ENCODE measurements at places on chromosomes 3 and 15.

DNA sequence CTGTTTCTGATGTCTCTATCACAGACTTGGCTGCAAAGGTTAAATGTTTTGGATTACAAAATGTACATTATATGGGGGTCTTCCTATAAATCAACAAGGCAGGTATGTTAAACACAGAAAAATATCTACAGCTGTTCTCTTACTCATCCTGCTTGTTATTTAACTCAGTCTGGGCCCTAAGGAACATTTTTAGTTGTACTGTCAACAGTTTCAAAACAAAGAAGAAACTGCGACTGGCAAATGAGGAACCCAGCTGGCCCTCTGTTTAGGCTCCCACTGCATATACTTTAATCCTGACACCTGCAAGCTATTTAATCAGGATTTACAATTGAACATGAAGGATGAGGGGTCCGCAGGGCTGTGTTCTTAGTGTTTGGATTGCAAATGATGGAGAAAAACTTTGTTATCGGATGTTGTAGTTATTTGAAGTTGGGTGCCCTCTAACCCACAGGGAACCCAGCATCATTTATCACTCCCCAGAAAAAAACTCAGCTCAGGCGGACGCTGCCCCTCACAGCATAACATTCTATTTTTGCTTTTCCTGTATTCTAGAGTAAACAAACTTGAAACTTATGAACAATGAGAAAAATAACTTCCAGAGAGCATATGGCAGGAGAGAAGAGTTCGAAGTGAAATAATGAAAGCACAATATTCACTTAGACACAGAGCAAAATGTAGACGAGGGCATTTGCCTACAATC, 91.2 kb downstream of the POLR2M start:
- DNase-seq = no peak

- DNase-seq = no peak
Measured at GRCh38 chr15:100429116-100429728, 87.4 kb upstream of the ADAMTS17 start.

DNA sequence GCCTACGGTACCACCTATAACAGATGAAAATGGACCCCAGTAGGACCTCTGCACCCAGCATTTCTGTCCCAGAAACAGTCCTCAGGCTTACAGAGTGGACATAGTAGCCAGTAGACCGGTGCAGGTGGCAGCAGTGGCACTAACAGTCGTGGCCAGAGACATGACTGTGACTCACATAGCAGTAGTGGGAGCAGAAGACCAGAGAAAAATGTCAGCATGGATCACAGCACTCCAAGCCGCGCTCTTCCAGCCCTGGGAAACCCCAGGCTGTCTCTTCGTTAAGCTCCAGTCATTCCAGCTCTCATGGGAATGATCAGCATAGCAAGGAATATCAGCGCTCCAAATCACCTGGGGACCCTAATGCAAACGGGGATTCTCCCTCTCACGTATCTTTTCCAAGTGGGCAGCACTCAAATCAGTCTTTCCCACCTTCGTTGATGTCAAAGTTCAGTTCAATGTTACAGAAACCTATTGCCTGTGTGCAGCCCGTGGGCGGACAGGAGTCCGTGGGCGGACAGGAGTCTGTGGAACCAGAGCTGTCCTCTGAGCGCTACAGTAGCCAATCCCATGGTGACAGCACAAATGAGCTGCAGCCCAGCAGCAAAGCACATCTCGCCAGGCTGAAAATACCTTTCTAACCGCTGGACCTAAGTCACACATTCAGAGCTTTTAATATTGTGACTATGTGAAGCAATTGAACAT, 10.5 kb downstream of the BFSP2 start:
- no peak for DNase-seq

DNA sequence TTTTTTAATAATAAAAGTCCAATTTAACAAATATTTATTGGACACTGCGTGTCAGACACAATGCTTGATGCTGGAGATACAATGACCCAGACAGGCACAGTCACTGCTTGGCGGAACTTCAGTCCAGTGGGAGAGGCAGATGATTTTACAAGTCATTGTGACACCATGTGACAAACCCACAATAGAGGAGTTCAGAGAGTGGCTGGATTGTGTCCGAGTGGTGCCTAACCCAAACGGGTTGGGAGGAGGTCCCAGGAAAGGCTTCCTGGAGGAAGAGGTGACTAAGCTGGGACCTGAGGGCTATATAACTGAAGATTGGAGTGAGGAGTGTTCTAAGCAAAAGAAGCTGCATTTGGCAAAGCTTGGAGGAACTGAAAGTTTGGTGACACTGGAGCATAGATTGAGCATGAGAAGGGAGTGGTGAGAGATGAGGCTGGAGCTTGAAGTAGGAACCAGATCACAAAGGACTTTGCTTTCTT, 41.4 kb downstream of the CRTC3 start:
- DNase-seq = no peak

DNA sequence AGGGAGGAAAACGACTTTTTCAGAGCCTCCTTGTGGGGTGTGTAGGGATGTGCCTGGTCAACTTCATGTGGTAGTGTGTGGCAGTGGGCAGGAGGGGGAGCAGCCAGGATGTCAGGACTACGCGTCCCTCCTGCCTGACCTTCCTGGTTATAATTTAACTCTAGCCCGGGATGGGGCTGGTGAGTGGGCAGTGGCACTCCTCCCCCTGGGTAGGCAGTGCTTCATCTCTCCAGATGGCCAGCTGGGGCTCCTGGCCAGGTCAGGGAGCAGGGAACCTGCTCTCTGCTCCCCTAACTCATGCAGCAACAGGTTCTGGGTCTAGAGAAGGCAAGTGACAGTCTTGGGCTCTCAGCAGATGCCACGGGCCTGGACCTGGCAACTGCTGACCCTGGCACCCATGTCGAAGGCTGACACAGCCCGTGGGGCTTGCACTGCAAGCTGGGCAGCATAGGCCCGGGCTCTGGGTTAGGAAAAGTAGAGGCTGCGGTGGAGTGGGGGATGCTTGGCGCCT, 2.6 kb downstream of the ITIH4 start:
- no peak for DNase-seq

GRCh38 chr3:126542340-126543241, 16.1 kb downstream of the C3orf22 start:
- no peak for DNase-seq

GRCh38 chr15:60371175-60372051, 26.4 kb downstream of the ANXA2 start:
- DNase-seq = no peak

- no peak for DNase-seq
Measured at GRCh38 chr15:57079931-57080620, 161.6 kb downstream of the TCF12 start.

DNA sequence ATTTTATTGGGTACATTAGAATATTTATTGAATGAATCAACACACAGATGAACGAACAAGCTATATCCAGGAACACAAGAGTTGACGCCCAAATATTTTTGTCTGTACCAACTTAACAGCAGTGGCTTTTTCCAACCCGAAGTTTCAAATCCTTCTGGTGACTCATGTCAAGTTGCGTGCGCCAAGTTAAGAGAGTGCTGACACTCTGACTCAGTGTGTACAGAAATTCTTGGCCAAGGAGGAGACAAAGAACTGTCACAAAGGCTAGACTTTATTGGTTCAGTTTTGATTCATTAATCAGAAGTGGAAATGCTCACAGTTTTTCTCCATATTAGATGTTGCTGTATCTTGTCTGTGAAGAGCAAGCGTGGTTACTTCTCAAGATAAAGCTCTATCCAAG, 59.6 kb upstream of the TSC22D2 start:
- no peak for DNase-seq

GRCh38 chr3:37450561-37450960, 276.2 kb upstream of the LRRFIP2 start:
- DNase-seq = no peak

DNA sequence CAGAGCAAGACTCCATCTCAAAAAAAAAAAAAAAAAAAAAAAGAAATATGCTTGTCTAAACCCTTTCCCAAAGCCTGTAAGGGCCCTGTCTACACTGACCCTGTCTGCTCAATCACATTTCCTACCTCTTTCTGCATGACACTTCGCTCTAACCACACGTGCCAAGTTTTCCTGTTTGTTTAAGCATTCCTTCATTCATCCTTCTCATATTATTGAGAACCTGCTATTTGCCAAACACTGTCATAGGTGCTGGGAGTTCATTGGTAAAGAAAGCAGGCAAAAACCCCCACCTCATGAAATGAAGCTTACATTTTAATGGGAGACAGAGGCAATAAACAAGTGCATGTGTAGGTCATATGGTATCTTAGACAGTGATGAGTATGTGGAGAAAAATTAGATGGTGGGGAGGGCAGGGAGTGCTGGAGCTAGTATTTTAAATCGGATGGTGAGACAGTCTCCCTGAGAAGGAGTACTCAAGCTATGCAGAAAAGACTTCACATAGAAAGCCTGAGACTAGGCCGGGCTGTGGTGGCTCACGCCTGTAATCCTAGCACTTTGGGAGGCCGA, 48.0 kb downstream of the B3GNT5 start:
- no peak for DNase-seq

GRCh38 chr15:62607643-62608042, 434.9 kb upstream of the TPM1 start:
- DNase-seq = no peak

- no peak for DNase-seq
Measured at GRCh38 chr3:104939196-104939595, 427.5 kb upstream of the ALCAM start.
